Right cardiac atrium (tissue), 5 donors: ENCODE measurements at places on chromosomes 1 and 21.

DNA sequence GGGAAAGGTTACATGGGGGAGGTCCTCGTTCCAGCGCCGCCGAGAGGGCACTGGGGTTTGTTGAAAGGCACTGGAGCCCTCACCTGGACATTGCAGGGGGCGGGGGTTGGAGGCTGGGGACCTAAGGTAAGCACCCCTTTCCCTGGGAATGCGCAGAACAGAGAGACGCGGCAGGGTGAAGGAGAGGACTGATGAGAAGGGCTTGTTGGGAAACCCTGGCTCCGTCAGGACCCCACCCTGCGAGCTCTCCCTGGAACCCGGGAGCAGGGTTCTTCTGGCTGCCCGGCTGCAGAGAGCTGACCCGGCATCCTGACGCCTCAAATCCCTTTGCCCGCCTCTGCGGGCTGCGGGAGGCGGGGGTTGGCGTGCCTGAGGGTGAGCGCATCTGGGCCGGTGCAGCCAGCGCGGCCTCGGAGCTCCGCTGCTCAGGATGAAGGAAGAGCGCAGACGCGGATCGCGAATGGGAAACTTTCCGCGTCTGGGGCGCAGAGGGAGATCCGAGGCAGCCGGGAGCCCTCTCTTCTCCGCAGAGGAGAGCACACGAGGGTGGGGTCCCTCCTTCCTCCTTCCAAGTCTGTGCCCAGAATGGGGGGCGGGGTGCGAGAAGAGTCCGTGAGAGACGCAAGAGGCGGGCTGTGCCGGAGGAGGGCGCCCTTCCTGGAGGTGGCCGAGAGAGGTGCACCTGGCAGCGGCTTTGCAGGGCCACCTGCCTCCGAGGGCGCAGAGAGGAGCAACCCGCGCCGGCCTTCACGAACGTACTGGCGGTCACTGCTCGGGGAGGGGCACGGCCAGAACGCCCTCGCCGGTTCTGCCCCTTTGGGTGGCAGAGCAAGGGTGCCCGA is 2.4 kb downstream of the IGSF21 start:
- DNase-seq = peak; percentile 49

GRCh38 chr1:192477630-192478029 is 97.9 kb upstream of the RGS1 start:
- DNase-seq = no peak

- DNase-seq = peak; percentile 66
These were observed 66.5 kb upstream of the GADD45A start for GRCh38 chr1:67618285-67619018.

- DNase-seq = no peak
These were observed 86.2 kb downstream of the NGF start for GRCh38 chr1:115251856-115252255.

DNA sequence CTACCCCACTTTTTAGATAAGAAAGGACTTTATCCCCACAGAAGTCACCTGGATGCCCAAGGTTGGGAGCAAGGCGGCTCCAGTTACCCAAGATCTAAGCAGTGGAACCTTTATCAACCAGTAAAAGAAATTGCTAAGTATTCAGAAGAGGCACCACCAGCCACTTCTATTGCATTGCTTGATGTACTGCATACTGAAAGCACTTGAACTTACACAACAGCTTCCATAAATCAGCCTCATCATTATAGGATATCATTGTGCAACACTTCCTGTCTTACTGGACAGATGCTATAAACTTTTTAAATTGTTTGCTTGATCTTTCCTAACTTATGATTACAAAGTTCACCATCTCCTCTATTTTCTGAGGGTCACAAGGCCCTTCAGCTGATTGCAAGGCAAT is 642.7 kb upstream of the CXADR start:
- DNase-seq = no peak

- no peak for DNase-seq
These were observed 547.9 kb upstream of the ZP4 start for GRCh38 chr1:238438311-238439270.

GRCh38 chr1:196734006-196734405 is 40.6 kb upstream of the CFHR3 start:
- no peak for DNase-seq

- no peak for DNase-seq
These were observed 41.0 kb downstream of the ABCA4 start for GRCh38 chr1:94079989-94080388.

- DNase-seq = no peak
These were observed 73.3 kb downstream of the MDM4 start for GRCh38 chr1:204589409-204590038.

DNA sequence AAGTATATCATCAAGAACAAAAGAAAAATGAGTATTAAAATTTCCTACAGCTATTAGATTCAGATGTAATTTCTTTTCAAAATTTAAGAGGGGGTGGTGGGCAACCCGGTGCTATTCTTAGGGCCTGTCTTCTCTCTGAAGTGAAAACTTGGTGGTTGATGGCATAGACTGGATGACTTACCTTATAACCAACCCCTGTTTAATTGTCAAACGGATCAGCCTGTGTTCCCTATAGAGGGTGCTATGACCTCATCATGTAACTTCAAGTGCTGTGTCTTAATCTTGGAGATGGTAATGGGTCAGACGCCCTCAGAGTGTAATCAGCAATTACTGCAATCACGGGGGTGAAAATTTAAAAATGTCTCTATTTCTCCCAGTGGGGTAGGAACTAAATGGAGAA is 176.2 kb downstream of the PCP4 start:
- DNase-seq = no peak

GRCh38 chr1:54542962-54543539 is 5.0 kb upstream of the ACOT11 start:
- no peak for DNase-seq

GRCh38 chr1:159847231-159847630 is 15.2 kb downstream of the VSIG8 start:
- no peak for DNase-seq

GRCh38 chr1:11955221-11955620 is 20.7 kb downstream of the PLOD1 start:
- no peak for DNase-seq

DNA sequence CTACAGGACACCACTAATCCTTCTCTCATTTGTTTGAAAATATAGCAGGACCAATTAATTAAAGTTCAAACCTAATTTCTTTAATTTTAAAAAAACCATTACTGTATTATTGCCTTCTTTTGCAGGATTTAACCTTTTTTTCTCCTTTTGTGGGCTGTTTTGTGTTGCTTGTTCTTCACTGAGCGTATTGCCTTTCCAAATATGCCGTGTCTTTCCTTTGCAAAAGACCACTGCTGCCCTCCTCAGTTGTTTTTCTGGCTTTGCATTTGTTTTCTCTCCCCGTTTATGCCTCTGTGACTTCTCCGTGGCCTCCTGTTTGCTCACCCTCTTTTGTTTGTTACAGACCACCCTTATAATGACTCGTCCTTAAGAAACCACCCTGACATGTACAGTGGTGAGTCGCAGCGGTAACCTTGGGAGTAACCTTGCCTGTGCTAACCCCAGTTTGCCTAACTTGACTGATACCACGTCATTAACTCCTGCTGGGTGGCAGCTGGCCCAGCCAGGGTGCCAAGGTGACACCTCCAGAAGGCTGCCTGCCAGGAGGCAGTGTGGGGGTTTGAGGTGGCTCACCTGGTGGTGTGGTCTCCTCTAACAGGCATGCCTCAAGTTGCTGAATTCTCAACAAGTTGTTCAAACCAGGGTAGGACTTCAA is 81.1 kb upstream of the CNTN2 start:
- peak; percentile 63 for DNase-seq

- DNase-seq = no peak
These were observed 1760.3 kb downstream of the NCAM2 start for GRCh38 chr21:22758478-22758877.

- peak; percentile 6 for DNase-seq
These were observed 19.0 kb downstream of the RCC2 start for GRCh38 chr1:17420391-17420918.

GRCh38 chr1:205528887-205529825 is 24.7 kb downstream of the CDK18 start:
- DNase-seq = peak; percentile 83

GRCh38 chr1:156229809-156230472 is 12.0 kb upstream of the BGLAP start:
- no peak for DNase-seq

- DNase-seq = no peak
These were observed 269.5 kb downstream of the GRIK3 start for GRCh38 chr1:36764798-36765197.

DNA sequence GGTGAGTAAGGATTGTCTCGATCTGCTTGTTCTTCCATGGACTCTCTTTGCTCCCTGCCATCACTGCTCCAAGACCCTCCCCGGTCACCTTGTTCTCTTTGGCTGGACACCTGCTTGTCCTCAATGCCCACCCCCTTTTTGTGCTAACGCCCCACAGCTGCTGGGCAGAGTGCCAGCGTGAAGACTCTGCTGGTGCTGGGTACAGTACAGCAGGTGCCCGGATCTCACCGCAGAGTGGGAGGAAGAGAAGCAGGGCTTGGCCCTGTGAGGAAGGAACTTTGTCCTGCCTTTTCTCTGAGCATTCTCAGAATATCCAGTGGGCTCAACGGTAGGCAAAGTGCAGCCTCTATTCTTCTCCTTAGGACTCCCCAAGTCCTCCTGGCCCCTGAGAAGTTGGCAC is 90.1 kb downstream of the PLXNA2 start:
- DNase-seq = no peak

DNA sequence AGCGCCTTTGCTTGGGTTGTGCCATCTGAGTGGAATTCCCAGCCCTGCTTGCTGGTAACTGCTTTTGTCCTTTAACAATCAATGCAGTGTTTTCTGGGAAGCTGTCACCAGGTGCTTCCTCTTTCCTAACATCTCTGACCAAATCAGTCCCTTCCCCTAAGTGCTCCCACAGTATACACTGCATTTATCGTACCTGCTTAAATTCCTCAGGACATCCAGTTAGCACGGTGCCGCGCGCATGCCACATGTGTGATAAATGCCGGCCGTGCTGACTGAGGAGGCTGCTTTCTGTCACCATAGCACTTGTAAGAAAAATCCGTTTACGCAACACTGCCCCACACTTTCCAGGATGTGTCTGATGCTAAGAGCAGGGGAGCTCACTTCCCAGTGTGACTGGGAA is 115.4 kb downstream of the BCAR3 start:
- peak; percentile 70 for DNase-seq

- no peak for DNase-seq
These were observed 158.6 kb upstream of the C1orf174 start for GRCh38 chr1:4058706-4059105.

DNA sequence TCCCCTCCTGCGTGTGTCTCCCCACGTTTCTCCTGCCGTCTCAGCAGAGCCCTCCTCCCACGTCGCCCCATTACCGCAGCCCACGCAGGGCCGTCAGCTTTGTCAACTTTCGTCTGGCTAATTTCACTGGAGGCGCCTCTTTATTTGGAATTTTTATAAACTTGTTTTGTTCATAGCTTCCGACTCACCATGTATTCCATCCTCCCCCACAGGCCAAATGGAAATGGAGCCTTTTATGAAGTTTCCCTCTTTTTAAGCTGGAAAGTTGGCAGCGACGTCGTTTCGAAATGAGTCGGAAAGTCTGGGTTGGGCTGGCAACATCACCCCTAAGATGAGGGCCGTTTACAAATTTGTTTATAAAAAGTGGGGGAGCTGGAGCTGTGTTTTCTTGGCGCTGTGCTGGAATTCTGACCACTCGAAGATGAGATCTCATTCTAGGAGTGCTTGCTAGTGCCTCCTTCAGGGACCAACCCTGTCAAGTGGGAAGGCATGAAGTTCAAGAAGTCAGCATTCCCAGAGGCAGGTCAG is 23.7 kb upstream of the SLC45A1 start:
- DNase-seq = no peak

- DNase-seq = no peak
These were observed 247.9 kb upstream of the B3GALT2 start for GRCh38 chr1:193434319-193434718.

GRCh38 chr1:161274874-161275273 is 16.3 kb downstream of the PCP4L1 start:
- no peak for DNase-seq
